Progenitor cell of endocrine pancreas (in vitro differentiated cells): ENCODE measurements at places on chromosomes 6 and 20. TPM values are rescaled to one million over a fixed set of nuclear protein-coding genes. Genes with fewer than 3 reads are reported as not detected.

Gene GLP1R
- 3.9 and 4.0 TPM in 2 replicates for total RNA-seq

Gene RCAN2
- total RNA-seq, result 23.3 and 27.4 TPM in 2 replicates

DNA sequence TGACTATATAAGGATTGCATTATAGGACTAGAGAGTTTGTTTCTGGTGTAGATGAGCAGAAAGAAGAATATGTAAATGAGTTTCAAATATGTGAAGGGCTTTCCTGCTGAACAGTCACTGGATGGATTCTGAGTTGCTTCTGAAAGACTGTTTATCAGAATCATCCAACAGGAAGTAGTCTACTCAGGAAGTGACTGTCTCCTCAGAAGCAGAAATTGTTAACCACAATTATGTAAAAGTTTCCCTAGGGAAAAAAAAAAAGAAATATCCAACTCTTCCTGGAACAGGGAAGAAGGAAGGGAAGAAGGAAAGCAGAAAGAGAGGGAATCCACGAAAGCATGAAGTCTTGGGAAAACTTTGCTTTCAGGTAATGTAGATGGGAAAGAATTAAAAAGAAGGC is 138.9 kb downstream of the TENT5A start:
- peaks cover 8% of the 10 kb centered on the region for H3K4me1 ChIP-seq
- H3K36me3 ChIP-seq, result no peaks in the 10 kb centered on the region

Gene RIPPLY2
- not detected in 2 replicates for total RNA-seq

DNA sequence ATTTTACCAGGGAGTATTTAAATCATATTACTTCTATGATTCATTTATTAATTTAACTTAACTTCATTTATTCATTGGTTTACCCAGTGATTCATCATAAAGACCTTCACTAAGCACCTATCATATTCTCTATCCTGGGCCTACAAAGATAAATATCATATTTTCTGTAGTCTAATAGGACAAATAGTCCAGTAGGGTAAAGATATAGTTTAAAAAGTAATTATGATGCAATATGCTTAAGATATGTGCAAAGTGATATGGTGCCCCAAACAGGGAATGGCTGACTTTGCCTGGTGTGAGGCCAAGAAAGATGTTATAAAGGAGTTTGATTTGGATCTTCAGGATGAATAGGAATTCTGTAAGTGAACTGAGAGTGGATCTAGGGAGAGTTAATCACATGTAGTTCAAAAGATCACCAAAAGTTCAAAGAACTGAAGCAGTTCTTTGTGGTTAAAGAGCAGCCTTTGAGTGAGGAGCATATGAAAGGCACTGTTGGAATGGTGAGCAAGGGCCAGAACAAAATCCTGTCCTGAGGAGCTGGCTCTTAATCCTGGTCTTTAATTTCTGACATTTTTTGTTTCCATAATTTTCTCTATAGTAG is 45.5 kb downstream of the MLIP start:
- H3K36me3 ChIP-seq, result no peaks in the 10 kb centered on the region
- no peak overlapping the region for H3K27ac ChIP-seq
- no peak overlapping the region for H3K4me3 ChIP-seq
- H3K27me3 ChIP-seq, result no peaks in the 10 kb centered on the region
- no peak for DNase-seq

- no peaks in the 10 kb centered on the region for H3K36me3 ChIP-seq
- H3K27me3 ChIP-seq, result no peaks in the 10 kb centered on the region
- no peaks in the 10 kb centered on the region for H3K4me1 ChIP-seq
- H3K27ac ChIP-seq, result no peak overlapping the region
- no peak overlapping the region for H3K4me3 ChIP-seq
These were observed 628.0 kb downstream of the KIF16B start for GRCh38 chr20:15945289-15945688.

DNA sequence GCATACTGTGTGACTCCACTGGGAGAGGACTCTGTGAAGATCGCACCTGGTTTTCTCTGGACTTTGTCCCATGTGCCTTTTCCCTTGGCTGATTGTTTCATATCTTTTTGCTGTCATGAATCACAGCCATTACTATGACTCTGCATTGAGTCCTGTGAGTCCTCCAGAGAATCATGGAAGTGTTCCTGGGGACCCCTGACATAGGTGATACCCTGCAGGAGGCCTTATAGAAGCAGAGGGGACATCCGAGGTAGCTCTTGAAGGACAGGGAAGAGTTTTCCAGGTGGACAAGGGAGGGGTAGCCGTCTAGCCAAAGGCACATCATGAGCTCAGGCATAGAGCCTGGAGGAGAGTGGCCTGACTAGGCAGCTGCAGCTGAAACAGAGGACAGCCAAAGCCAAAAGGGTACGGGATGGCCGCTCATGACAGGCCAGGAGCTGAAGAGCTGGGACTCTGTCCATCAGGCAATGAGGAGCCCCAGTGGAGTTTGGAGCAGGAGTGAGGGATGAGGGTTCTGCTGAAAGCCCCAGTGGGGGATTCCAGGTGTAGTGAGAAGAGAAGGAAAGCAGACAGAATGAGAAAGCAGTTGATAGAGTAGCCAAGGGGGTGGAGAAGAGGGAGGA is 86.6 kb upstream of the TOX2 start:
- no peak overlapping the region for H3K27ac ChIP-seq
- H3K36me3 ChIP-seq, result no peaks in the 10 kb centered on the region
- no peaks in the 10 kb centered on the region for H3K4me1 ChIP-seq
- H3K27me3 ChIP-seq, result peaks cover 37% of the 10 kb centered on the region

Gene DEFB110
- not detected in 2 replicates for total RNA-seq

Gene BPI
- total RNA-seq, result not detected in 2 replicates

Gene EYS
- total RNA-seq, result 0.44 and 0.46 TPM in 2 replicates

Gene OR12D3
- total RNA-seq, result not detected in 2 replicates

GRCh38 chr6:27830212-27830599 is 82.0 kb downstream of the OR2B2 start:
- no peaks in the 10 kb centered on the region for H3K27me3 ChIP-seq
- peaks cover 16% of the 10 kb centered on the region for H3K36me3 ChIP-seq
- H3K4me1 ChIP-seq, result peaks cover 33% of the 10 kb centered on the region
- no peak for DNase-seq

- peaks cover 7% of the 10 kb centered on the region for H3K36me3 ChIP-seq
- H3K4me1 ChIP-seq, result peaks cover 12% of the 10 kb centered on the region
- no peak for DNase-seq
- H3K27me3 ChIP-seq, result no peaks in the 10 kb centered on the region
- H3K4me3 ChIP-seq, result no peak overlapping the region
- no peak overlapping the region for H3K27ac ChIP-seq
These were observed 33.0 kb downstream of the PIGU start for GRCh38 chr20:34643928-34644327.

DNA sequence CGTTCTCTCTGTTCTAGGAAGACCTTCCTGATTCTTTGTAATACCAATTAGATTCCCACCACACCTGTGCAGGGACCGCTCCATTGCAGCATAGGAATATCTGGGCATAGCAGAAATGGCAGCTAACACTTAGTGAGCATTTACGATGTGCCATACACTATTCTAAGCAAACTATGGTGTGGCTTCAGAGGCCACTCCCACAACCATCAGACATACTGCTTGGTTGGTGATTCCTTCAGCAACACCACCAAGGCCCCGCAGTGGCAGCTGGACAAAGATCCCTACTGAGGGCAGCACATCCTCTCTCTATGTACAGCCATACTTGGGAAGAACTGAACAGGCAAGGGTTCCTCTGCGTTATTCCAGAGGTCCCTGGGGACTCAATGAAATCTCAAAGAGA is 6.2 kb downstream of the KCNK5 start:
- H3K4me3 ChIP-seq, result no peak overlapping the region
- peaks cover 1% of the 10 kb centered on the region for H3K36me3 ChIP-seq
- peaks cover 49% of the 10 kb centered on the region for H3K27me3 ChIP-seq
- no peak overlapping the region for H3K27ac ChIP-seq
- DNase-seq, result no peak

GRCh38 chr20:25009218-25010145 is 16.9 kb upstream of the APMAP start:
- DNase-seq, result no peak
- H3K4me3 ChIP-seq, result no peak overlapping the region
- H3K27me3 ChIP-seq, result peaks cover 14% of the 10 kb centered on the region
- H3K4me1 ChIP-seq, result no peaks in the 10 kb centered on the region

DNA sequence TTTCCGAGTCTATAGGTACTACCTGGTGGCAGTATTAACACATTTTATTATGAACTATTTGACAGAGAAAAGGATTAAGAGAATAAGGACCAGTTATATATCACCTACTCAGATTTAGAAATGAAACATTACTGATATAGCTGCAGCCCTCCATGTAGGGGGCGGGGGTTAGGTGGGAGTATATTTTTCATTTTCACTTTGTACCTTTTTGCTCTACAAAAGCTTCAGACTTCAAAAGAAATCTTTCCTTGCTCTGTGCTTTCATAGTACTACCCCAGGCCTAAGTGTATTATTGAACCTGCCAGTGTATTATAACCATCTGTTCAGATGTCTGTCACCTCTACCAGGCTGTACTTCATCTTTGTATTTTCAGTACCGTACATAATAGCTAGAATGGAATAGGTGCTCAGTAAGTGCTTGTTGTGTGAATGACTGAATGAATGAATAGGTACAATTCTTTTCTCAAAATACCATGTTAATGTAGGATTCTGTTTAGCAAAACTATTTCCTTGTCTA is 43.0 kb downstream of the CDKAL1 start:
- H3K4me1 ChIP-seq, result peaks cover 56% of the 10 kb centered on the region
- H3K27me3 ChIP-seq, result no peaks in the 10 kb centered on the region
- peak overlapping the region; percentile 82 for H3K27ac ChIP-seq
- H3K4me3 ChIP-seq, result no peak overlapping the region
- peaks cover 12% of the 10 kb centered on the region for H3K36me3 ChIP-seq

GRCh38 chr6:30965140-30965601 is 18.3 kb upstream of the MUC21 start:
- H3K36me3 ChIP-seq, result no peaks in the 10 kb centered on the region
- no peak for DNase-seq
- H3K27ac ChIP-seq, result no peak overlapping the region
- H3K4me1 ChIP-seq, result no peaks in the 10 kb centered on the region
- no peak overlapping the region for H3K4me3 ChIP-seq

DNA sequence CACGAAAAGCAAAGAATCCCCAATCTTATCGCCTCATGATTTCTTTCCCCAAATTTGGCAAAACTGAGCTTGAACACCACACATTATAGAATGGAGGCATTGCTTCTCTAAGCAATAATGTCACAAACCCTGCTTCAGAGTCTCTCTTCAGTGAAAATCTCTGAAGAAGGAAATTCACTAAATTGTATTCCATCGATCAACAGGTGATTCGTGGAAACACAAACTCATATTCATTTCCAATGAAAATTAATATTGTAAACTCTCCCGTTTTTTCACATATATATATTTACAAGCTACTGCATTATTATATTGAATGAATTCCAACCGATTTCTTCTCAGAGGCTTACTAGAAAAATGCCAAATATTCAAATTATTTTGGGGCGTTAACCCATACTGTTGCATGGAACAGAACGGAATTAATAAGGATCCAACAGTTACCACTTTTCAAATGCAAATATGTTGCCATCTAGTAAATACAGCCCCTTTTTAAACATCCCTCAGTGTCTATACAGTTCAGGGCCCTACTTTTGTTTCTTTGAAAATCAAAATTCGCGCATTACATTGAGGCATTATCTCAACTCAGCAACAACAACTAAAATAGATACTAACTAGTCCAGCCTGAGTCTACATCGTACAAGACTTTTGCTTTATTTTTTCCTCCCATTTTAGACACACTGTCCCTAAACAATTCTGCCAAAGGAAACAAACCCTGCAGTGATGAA is 1.3 kb downstream of the KIF13A start:
- H3K27me3 ChIP-seq, result peaks cover under 1% of the 10 kb centered on the region
- peak overlapping the region; percentile 83 for H3K27ac ChIP-seq
- DNase-seq, result no peak
- peaks cover 5% of the 10 kb centered on the region for H3K36me3 ChIP-seq

- no peak overlapping the region for H3K4me3 ChIP-seq
- no peak for DNase-seq
- H3K4me1 ChIP-seq, result no peaks in the 10 kb centered on the region
- no peaks in the 10 kb centered on the region for H3K27me3 ChIP-seq
- peaks cover under 1% of the 10 kb centered on the region for H3K36me3 ChIP-seq
These were observed 420.1 kb downstream of the NKAIN2 start for GRCh38 chr6:124223611-124224345.

DNA sequence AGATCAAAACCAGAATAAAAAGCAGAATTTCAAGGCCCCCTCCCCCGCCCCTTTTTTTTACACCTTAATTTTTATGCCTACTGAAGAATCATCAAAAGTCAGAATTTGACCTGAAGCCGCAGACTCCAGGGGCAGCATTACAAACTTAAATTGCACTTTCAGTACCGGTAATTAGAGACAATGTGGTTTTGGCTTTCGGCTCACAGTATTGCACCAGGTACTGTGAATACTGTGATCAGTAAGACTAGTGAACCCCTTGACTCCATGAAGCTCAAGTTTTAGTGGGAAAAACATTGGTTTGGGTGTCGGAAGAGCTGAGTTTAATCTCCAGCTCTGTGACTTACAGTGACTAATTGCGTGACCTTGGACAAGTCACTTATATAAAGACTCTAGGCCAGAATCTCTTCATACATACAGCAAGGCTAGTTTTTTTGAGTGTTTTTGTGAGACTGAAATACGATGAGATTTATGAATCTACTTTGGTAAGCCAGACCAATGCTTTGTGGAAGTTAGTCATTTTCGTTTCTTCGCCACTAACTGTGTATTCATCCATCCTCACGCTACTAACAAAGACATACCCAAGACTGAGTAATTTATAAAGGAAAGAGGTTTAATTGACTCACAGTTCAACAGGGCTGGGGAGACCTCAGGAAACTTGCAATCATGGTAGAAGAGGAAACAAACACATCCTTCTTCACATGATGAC is 114.7 kb downstream of the SASH1 start:
- H3K27me3 ChIP-seq, result no peaks in the 10 kb centered on the region
- no peak overlapping the region for H3K27ac ChIP-seq
- H3K4me3 ChIP-seq, result no peak overlapping the region
- peaks cover 21% of the 10 kb centered on the region for H3K4me1 ChIP-seq
- no peak for DNase-seq
- peaks cover 2% of the 10 kb centered on the region for H3K36me3 ChIP-seq

Gene PTGIS
- total RNA-seq, result 18.4 and 19.3 TPM in 2 replicates

Gene SLC22A7
- total RNA-seq, result not detected in 2 replicates

DNA sequence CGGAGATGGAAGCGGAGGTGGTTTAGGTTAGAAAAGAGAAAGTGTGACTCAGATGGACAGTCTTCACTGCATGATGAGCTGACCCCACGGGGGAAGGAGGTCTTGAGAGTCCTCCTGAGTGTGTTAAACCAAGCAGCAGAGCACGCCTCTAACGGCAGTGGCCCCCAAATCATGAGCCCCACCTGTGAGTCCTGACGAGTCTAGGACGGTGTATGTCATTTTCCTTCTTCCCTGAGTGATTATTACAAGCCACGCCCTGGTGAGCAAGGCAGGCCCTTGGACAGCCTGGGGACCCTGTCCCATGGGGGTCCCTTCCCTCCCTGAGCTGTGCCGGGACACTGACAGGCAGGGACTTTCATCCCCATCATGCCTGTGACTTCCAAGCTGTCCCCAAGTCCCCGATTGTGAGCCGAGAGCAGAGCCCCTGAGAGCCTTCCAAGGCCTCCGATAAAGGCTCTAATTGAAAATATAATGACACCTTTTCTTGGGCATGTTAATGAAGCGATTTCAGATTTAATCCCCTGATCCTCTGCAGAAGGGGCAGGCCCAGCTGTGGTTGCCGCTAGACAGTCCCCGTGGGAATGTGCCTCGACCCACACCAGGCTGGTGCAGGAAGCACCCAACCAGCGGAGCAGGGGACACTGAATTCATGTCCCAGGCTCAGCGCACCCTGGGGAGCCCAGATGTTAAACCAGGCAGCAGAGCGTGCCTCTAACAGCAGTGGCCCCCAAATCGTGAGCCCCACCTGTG is 320.1 kb downstream of the TAF4 start:
- H3K4me3 ChIP-seq, result no peak overlapping the region
- DNase-seq, result no peak
- H3K27me3 ChIP-seq, result peaks cover 5% of the 10 kb centered on the region
- peaks cover 1% of the 10 kb centered on the region for H3K36me3 ChIP-seq

GRCh38 chr6:38522322-38522721 is 117.4 kb downstream of the BTBD9 start:
- H3K27ac ChIP-seq, result no peak overlapping the region
- H3K36me3 ChIP-seq, result peaks cover 11% of the 10 kb centered on the region
- H3K4me3 ChIP-seq, result no peak overlapping the region
- DNase-seq, result no peak
